ENCODE measurements at places on chromosomes 4 and X.

DNA sequence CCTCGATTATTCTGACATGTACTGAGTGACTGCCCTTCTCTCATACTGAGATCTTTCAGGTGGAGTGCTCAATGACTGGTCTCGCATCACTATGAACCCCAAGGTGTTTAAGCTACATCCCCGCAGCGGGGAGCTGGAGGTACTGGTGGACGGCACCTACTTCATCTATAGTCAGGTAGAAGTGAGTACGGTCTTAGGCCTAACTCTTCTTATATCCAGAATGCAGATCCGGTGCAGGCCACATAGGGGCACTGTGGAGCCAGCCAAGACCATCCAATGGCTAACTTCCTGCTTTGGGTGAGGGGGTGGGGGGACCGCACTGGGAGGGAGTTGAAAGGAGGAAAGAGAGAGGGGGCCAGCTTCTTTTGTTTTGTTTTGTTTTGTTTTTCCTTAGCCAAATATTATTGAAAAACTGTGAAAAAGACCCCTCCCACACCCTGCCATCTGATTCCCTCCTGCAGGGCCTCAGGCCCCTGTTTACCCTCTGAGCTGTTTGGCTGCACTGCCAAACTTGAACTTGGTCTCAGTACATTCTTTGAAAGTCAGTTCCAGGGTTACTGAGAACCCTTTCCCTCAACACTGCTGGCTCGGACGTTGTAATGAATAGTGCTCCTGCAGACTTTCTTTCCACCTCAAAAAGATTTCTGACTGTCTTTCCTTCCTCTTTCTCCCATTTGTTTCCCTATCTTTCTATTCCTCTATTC, 16.2 kb downstream of the AWAT2 start:
- DNase-seq: peak; percentile 6

DNA sequence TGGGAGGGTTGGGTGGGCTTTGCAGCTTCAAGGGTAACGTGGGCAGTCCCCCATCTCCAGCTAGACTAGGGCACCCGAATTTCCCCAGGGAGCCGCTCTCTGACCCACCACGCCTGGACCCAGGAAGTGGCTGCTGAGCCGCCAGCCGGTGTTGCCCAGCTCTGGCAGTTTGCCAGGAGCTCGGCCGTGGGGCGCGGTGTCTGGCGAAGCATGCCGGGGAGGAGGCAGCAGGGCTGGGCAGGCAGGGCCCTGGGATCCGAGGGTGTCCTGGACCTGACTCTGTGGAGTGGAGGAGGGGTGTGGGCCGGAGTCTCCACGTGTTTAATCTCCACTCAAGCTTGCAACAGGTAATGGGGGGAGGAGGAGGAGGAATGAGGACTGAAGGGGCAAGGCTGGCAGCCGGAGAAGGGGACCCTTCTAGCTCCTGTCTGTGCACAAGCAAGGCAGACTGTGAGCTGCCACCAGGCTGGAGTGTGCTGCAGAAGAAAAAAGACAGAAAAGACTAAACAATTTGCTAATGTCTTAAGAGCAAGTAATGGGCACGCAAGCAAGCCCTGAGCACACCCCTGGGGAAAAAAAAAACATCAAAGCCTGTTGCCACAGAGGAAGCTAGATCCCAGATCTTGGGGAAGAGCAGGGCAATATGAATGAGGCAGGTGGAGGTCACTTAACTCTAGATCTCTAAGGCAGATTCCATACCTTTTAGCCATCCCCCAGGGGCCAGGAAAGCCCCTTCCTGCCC, 2.4 kb downstream of the LONRF3 start:
- DNase-seq: peak; percentile 35

- DNase-seq: no peak
Observed at GRCh38 chrX:39439906-39440798, 638.9 kb downstream of the MID1IP1 start.

DNA sequence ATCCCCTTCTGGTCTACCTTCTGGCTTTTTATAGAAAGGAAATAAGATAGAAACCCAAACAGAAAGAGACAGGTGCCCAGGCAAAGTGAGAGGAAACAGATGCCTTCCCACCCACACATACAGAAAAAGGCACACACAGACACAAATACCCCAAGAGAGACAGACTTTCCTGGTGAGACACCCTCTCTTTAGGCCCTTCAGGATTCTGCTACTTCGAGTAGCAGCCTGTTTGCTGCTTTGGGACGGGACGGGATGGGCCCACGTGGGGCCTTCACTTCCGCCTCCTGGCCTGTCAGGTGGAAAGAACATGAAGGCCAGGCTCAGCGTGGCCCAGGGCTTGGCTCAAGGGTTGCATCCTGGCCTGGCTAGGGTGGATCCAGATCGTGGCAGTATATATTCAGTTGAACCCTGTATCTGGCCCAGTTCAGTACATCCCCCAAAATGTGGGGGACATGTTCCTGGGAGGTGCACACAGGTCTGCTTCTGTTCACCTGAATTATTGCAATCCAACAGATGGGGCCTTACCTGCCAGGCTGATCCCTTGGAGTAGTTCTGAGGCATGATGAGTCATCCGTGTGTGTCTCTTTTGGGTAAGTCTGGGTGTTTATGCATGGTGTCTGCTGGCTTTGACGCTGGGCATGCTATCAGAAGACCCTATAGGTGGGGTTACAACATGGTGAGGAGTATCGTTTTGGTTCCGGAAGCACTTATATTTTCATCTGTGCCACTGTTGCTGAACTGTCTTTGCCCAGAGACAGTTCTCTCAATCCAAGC, 2.4 kb downstream of the ZNF275 start:
- no peak for DNase-seq

DNA sequence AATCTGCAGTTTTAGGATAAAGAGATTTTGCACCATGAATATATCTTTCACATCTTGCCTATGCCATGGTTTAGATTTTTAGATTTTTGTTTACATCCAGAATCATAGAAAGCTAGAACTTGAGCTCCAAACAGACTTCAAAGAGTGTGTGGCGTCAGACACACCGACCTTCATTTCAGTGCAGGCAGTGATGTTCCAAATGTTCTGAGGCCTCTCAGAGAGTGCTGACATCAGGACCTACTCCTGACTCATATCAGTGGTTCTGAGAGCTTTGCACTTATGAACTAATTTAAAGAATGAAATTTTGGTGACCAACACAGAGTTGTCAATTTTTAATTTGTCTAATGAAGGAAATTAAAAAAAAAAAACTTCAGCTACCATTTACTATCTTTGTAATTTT, 18.3 kb downstream of the CXCR3 start:
- no peak for DNase-seq

- DNase-seq: no peak
Observed at GRCh38 chrX:40022421-40022820, 75.3 kb downstream of the BCOR start.

GRCh38 chrX:114611018-114611619, 27.2 kb downstream of the HTR2C start:
- peak; percentile 40 for DNase-seq

DNA sequence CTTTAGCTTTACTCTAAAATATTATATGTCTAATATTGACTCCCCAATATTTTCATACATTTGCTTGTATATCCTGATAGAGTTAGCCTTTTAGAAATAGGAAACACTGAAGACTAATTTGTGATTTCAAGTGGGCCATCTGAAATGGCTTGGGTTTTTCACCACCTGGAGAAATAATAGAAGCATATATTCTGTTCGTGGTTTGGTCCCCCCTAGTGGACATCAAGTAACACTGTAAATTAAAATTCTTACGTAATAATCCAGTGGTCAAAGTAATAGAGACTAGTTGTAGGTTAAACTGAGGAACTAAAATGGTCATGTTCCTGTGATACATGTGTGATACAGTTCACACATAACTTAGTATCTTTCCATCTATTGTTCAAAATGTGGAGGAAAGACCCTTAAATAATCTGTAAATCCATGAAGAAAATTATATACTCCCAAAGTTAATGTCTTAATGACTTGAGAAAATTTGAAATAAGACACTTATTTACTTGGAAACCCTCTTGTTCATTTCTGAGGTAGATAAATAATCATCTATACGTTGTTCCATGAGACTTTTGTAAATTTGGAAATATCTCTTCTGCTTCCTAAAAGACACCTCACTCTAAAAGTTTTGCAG, 79.8 kb upstream of the SMARCAD1 start:
- DNase-seq: peak; percentile 21

- DNase-seq: no peak
Observed at GRCh38 chr4:26992657-26993361, 132.2 kb downstream of the STIM2 start.

DNA sequence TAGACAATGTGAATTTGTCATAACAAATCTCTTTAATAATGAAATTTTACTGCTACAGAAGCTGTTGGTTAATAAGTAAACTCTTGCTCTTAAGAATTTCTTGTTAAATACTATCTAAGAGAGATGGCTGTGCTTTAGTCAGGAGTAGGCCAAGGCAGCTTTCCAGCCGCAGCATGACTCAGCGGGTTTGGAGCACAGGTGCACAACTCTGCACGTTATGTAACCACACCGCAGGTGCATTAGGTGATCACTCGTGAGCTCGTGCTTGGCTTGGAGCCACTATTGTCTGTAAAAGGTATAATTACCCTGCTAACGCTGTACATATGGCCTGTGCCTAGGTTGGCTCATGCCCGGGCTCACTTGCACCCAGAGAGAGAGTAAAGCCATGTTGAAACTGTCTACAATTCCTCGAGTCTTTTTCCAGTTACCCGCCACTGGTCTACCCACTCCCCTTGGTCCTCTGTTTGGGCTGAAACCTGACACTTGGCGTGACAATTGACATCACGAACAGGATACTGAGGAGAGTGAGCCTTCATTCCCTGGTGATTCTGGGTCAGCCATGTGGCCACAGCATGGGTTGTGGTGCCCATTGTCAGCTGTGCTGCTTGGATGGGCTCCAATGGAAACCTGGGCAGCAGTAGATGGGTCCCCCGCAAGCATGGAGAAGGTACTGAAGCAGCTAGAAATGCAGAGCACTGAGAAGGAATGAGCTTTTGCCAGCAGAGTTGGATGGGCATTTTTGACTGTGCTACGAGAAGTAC, 18.4 kb upstream of the ANAPC4 start:
- DNase-seq: peak; percentile 70

- DNase-seq: no peak
Observed at GRCh38 chrX:11267425-11267824, 25.8 kb upstream of the AMELX start.

- DNase-seq: no peak
Observed at GRCh38 chrX:35826503-35826902, 28.4 kb downstream of the MAGEB16 start.

- DNase-seq: no peak
Observed at GRCh38 chr4:36944232-36944631, 300.3 kb upstream of the NWD2 start.

DNA sequence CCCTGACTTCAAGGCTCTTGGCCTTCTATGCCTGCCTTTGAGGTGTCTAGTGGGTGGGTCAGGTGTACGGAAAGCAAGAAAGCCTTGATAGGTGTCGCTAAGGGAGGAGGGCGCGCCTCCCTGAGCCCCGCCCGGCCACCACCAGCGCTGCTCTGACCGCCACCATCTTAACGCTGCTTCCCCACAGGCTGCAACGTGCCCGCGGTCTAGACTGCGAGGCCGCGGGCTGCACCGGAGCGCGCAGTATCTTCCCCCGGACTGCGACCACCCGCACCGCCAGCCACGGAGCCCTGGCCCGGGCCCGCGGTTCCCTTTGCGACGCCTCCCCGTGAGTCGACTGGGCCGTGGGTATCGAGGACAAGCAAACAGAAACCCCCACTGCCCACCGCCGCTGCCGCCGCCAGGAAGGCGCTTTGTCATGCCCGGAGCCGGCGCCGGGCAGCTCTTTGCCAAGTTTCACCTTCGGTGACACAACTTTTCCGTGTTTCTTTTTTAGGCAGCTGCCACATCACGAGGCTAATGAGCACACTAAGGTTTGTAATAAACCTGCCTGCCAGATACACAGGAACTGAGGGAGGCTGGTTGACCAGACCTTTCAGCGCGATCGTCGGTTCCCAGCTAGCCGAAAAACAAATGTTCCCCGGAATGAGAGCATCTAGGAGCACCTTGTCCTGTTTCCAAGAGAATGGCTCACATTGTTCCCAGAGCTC, 335.8 kb upstream of the F9 start:
- no peak for DNase-seq

DNA sequence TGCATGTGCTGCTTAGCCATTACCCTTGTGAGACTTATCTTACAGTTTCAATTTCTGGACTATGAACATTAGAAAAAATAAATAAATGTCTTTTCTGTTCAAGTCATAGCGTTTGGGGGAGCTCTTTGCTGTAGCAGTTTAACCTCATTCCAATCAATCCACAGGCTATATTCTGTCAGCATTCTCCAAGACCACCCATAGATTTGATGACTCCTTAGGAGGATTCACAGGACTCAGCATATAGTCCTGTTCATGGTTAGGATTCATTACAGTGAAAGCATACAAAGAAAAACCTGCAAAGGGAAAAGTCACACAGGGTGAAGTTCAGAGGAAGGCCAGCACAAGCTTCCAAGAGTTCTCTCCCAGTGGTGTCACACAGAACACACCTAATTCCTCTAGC, 180.5 kb downstream of the ADAMTS3 start:
- DNase-seq: no peak

DNA sequence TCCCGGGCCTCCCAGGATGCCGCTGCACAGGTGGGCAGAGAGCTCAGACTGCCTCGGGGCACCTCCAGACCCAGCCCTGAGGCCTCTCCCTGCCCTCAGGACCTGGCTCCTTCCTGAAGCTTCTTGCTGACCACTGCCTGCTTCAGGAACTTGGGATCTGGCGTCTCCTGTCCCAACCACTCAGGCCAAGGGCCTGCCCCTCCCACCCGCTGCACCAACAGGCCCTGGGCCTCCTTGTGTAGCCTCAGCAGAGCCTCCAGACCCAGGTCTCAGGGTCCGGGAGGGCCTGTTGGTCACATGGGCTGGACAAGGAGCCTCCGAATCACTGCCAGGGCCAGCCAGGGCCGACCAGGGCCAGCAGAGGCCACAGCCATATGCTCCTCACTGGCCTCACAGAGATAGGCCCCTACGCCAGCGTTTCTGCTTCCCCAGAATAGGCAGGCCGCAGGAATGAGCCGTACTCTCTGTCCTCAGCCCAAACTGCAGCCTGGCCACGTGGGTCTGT, 2.8 kb downstream of the MXD4 start:
- no peak for DNase-seq

DNA sequence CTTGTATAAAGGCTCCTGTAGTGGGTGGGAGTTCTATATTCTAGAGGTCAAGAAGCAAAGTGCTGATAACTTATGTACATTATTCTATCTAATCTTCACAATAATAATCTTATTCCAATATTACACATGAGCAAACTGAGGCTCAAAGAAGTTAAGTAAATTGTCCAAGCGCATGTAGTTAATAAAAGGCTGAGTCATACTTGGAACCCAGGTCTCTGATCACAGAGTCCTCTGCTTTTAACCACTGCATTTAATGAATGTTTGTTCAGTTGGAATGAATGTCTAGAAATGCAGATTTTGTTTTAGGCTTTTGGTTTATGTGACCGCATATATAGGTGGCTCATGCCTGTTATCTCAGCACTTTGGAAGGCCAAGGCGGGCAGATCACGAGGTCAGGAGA, 88.4 kb upstream of the PAQR3 start:
- DNase-seq: no peak

All from NCI-H510A treated with DMSO at 0.1 percent for 48 hours (cell line).